Fibroblast of lung (primary cell): ENCODE measurements at places on chromosomes 12 and 14. TPM values are rescaled to one million over a fixed set of nuclear protein-coding genes. Genes with fewer than 3 reads are reported as not detected.

DNA sequence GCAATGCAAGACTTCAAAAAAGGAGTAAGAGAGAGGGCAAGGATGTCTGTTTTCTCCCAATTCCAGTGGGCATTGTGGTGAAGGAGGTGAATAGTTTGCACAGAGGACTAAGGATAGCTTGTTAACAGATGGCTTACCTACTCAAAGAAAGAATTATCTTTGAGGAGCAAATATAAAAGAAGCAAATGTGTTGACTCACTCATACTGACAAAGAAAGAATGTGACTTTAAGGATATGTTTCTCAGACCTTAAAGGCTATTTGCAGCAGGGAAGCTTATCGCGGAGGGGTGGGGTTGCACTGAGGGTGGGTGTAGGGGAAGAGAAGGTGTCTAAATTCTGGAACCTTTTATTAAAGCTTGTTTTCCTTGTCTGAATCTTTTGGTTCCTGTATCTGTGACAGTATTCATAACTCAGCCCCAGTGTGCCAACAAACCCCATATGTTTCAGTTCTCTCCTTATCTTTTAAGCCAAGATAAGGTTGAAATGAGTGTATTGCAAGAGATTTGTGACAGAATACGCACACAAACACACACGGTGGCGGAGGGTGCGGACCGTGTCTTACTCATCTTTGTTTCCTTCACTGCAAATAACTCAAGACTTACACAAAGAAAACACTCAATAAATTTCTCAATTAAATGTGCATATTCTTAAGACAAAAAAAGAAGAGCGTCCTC lies 146.4 kb upstream of the ARID2 start:
- H3K4me3 ChIP-seq: no peak overlapping the region
- peak; percentile 72 for DNase-seq
- H3K36me3 ChIP-seq: no peaks in the 10 kb centered on the region
- no peak overlapping the region for H3K27ac ChIP-seq
- no peaks in the 10 kb centered on the region for H3K4me1 ChIP-seq

DNA sequence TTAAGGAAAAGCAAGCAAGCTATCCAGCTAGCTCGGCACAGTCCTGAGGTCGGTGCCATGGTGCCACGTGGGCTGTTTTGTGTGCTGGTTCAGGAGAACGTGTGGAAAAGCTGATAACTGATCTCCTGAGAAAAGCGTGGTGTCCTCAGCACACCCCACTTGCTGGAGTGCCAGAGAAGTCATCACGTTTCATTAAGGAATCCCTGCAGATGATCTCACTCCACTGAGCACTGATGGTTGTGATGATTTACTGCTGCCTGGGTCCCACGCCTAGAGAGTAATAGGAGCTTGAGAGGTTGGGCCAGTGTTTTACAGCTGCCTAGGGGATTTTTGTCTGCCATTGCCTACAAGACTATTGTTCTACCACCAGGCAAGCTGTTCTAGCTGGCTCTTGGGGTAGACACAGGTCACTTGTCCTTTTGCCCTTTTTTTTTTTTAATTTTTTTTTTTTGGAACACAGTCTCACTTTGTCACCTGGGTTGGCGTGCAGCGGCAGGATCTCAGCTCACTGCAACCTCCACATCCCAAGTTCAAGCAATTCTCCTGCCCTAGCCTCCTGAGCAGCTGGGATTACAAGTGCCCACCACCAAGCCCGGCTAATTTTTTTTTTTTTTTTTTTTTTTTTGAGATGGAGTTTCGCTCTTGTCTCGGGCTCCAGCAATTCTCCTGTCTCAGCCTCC lies 42.3 kb upstream of the EVL start:
- no peak overlapping the region for H3K4me3 ChIP-seq
- DNase-seq: peak; percentile 59
- no peaks in the 10 kb centered on the region for H3K36me3 ChIP-seq
- no peaks in the 10 kb centered on the region for H3K27me3 ChIP-seq
- no peak overlapping the region for H3K27ac ChIP-seq

DNA sequence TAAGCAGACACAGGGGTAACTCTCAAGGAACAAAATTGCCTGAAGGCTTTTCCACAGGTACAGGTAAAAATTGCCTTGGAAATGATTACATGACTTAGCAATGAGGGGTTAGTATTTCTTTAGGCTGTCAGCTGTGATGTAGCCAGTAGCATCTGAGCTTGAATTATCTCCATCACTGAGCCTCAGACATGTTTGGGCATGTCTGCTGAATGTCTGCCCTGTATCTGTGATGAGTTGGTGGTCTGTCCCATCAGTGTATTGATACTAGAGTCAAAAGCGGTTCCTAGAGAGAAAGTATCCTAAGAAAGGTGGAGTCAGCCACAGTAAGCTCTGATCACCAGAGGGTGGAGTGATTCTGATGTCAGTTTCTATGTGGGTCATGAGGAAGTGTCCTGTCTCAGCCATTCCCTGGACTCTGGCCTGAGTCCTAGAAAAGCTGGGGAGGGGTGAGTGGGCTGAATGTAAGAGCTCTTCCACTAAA lies 16.3 kb downstream of the AKAP6 start:
- DNase-seq: peak; percentile 53
- no peaks in the 10 kb centered on the region for H3K27me3 ChIP-seq
- no peaks in the 10 kb centered on the region for H3K4me1 ChIP-seq
- no peaks in the 10 kb centered on the region for H3K36me3 ChIP-seq
- H3K4me3 ChIP-seq: no peak overlapping the region
- no peak overlapping the region for H3K27ac ChIP-seq

DNA sequence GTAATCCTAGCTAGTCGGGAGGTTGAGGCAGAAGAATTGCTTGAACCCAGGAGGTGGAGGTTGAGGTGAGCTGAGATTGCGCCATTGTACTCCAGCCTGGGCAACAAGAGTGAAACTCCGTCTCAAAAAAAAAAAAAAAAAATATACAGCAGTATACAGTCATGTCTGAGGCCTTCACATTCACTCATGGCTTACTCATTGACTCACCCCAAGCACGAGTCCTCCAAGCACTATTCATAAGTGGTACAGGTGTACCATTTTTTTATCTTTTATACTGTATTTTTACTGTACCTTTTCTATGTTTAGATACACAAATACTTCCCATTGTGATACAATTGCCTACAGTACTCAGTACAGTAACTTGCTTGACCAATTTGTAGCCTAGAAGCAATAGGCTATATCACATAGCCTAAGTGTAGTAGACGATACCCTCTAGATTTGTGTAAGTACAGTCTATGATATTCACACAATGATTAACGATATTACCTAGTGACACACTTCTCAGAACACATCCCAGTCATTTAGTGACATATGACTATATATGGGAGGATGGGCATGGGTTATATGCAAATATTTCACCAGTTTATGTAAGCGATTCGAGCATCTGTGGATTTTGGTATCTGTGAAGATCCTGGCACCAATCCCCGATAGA lies 12.2 kb downstream of the LLPH start:
- no peaks in the 10 kb centered on the region for H3K36me3 ChIP-seq
- H3K27me3 ChIP-seq: no peaks in the 10 kb centered on the region
- no peaks in the 10 kb centered on the region for H3K4me1 ChIP-seq
- no peak for DNase-seq

DNA sequence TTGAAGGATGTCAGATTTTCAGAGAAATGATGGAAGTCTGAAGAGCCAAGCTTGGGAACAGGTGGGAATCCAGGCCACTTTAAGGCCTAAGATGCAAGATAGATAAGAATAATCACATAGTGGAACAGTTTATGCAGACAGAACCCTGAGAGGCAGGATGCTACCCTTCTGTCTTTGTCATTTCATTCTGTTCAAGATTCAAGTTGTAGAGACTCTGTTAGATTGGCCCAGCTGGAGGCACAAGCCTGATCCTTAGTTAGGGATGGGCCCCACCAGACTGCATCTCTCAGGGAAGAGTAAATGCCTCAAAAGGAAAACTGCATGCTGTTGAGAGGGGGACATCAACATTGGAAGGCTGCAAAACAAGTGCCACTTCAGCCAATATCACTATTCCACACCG lies 287.0 kb downstream of the PCNX1 start:
- no peak overlapping the region for H3K4me3 ChIP-seq
- no peaks in the 10 kb centered on the region for H3K27me3 ChIP-seq
- no peaks in the 10 kb centered on the region for H3K4me1 ChIP-seq
- H3K36me3 ChIP-seq: no peaks in the 10 kb centered on the region
- no peak overlapping the region for H3K27ac ChIP-seq
- DNase-seq: no peak

GRCh38 chr14:64918216-64918615 lies 4.0 kb downstream of the CHURC1 start:
- H3K27me3 ChIP-seq: no peaks in the 10 kb centered on the region
- H3K27ac ChIP-seq: peak overlapping the region; percentile 23
- DNase-seq: peak; percentile 53
- peaks cover 7% of the 10 kb centered on the region for H3K4me1 ChIP-seq

The EFS gene
- 8.5 and 12.2 TPM in 2 replicates for total RNA-seq

The NGB gene
- not detected in 2 replicates for total RNA-seq

- no peak overlapping the region for H3K27ac ChIP-seq
- H3K4me3 ChIP-seq: no peak overlapping the region
- peak; percentile 18 for DNase-seq
- peaks cover 2% of the 10 kb centered on the region for H3K4me1 ChIP-seq
- H3K36me3 ChIP-seq: no peaks in the 10 kb centered on the region
Measured at GRCh38 chr12:28033538-28033915, 61.0 kb upstream of the PTHLH start.

The DEPDC4 gene
- total RNA-seq: 1.0 and 1.2 TPM in 2 replicates
